ENCODE measurements at places on chromosomes 3 and 15. TPM values are rescaled to one million over a fixed set of nuclear protein-coding genes. Genes with fewer than 3 reads are reported as not detected.

RIOX2 gene
- 21.6 TPM for total RNA-seq

PAK6 gene
- total RNA-seq, result 19.6 TPM

DNA sequence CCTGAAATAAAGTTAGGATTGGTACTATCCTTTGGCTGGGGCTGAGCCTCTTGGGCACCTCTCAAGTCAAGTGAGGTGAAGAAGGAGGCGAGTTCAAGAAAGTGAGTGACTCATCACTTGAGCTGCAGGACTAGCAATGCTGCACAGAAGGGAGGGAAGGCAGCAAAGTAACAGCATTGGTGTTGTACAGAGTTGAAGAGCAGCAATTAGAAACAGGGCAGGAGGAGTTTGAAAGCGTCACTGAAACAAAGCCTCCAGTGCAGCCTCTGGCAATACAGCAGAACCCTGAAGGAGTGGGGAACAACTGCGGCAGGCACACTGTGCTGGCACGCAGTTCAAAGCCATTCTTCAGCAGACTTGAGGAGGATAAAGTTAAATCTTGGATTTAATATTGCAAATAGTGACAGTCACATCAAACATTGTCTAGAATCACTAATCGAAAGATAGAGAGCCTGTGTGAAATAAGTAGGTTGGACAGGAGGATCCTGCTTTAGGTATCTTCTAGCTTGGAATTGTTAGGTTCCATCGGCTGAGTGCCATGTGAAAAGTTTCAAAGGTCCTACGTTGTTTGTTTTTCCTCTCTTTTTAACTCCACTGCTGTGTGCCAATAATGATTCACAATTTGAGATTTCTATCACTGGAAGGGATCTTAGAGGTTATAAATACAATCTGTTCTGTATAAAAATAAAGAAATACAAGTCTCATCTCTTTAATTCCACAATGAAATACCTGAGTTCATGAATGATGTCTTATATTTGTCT, 479.8 kb downstream of the NAALADL2 start:
- no peak for DNase-seq

DNA sequence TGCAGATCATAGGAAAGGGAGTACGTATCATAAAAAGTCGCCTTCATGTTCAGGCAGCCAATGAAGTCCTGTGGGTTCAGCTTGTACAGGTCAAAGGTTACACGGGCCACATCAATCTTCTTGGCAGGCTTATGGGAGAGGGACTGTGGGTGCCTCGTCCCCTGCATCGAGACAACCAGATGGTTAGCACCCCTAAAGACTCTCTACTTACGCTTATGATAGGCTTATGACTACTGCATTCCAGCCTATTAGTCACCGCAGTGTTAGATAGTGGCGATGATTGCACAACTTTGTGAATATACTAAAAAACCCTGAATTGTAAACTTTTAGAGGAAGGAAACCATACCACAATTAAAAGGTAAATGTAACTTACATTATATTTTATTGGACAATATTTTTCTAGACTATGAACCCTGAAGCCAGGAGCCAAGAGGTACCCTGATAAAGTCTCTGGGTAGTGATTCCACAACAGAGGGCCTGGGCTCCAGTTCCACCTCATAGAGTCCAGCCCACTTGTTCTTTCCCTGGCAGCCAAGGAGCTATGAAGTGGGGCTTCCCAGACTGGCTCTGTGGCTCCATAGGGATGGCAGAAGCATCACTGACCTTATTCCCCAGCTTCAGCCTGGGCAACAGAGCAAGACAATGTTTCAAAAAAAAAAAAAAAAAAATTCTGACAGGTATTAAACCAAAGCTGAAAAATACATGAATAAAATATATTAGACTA, 2.5 kb upstream of the FANCD2 start:
- no peak for DNase-seq

PLA2G4F gene
- total RNA-seq, result not detected

KCNMB3 gene
- 1.4 TPM for total RNA-seq

GRCh38 chr3:21803604-21804003, 52.6 kb upstream of the ZNF385D start:
- no peak for DNase-seq

- DNase-seq, result no peak
Measured at GRCh38 chr3:7766530-7766929, 735.1 kb upstream of the LMCD1 start.

GRCh38 chr15:88479169-88479568, 11.7 kb downstream of the MRPS11 start:
- no peak for DNase-seq

DNA sequence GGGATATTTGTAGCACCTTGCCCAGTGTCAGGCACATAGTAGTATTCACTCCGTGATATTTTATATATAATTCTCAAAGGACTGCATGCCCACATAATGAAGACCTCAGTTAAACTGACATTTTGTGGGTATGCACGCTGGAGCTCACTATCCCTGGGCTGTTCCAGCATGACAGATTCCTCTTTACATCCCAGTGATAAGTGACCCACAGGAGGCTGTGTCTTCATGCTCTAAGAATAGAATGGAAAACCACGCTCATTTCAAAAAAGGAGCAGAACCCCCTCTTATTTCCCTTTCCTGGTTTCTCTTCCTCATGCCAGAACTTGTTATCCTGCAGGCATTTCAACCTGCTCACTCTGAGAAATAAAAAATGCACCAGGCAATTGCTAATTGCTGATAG, 717.5 kb downstream of the AGBL1 start:
- no peak for DNase-seq

EOMES gene
- 0.55 TPM for total RNA-seq

- DNase-seq, result no peak
Measured at GRCh38 chr3:112132554-112132953, 494 bp downstream of the GCSAM start.

DNA sequence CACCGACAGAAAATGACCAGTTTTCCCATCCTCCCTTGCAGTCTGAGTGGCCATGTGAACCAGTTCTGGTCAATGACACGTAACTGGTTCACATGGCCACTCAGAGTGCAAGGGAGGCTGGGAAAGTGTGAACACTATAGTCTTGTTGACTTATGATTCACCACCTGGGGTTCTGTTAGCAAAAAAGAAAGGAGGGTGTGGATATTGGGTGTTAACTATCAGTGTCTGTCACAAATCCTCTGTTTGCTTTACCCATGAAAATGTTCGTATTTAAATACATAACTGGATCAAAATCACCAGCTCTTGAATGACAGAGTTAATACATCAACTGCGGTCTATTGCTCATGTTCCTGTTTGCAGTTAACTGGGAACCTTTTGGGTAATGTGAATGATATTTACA, 92.3 kb downstream of the ADAMTSL3 start:
- no peak for DNase-seq

ANKUB1 gene
- not detected for total RNA-seq

KNG1 gene
- total RNA-seq, result 0.32 TPM

ARGFX gene
- not detected for total RNA-seq

GRCh38 chr3:15942462-15942861, 144.7 kb upstream of the ANKRD28 start:
- no peak for DNase-seq

DNA sequence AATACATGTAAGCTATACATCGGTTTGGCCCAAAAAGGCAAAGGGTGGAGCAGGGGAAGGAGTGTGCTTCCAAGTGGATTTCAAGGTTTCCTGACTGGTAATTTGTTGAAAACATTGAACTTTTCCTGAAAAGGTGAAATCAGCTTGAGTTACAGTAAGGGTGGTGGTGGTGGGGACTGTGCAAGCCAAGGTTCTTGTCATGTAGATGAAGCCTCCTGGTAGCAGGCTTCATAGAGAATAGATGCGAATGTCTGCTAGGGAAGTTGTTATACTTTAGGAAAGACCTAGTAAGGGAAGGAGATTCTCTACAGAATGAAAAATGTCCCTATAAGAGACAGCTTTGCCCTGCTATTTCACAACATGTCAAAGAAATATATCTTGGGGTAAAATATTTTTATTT, 528.2 kb upstream of the CBLB start:
- DNase-seq, result no peak

DNA sequence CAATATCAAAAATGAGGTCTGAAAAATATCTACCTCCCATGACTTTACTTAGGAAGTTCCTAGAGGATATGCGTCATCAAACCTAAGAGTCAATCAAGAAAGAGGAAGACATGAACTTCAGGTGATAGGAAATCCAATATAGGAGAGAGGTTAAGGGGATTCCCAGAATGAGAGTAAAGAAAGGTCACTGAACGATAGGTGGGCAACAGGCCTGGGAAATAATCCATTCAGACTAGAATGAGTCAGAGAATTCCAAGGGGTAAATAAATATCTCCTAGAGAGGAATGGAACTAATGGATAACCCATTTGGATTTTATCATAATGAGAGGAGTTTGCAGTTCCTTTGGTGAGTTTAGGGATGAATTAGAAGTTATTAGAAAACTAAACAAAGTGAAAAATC, 131.1 kb upstream of the NUDT16 start:
- no peak for DNase-seq

FAM219B gene
- total RNA-seq, result 44.0 TPM

TMCO5A gene
- not detected for total RNA-seq

DNA sequence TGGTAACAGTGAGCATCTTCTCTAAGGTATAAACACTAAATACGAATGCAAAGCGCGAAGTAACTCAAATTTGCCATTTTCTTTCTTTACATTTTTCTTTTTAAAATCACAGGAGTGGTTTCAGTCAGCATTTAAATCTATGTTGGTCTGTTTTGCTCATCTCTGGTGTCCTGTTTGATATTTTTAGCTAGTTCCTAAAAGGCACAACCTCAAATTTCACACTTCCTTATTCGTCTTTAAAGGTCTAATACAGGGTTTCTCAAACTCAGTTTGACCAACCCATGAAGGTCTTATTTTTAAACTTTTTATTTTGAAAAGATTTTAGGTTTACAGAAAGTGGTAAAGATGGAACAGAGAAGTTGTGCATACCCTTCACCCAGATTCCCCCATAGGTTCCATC, 201.1 kb downstream of the MAGI1 start:
- no peak for DNase-seq

GRCh38 chr3:127056281-127056680, 73.4 kb downstream of the PLXNA1 start:
- DNase-seq, result no peak

GRCh38 chr3:13379201-13379830, 40.8 kb downstream of the NUP210 start:
- peak; percentile 63 for DNase-seq

TTLL3 gene
- total RNA-seq, result 39.5 TPM

DNA sequence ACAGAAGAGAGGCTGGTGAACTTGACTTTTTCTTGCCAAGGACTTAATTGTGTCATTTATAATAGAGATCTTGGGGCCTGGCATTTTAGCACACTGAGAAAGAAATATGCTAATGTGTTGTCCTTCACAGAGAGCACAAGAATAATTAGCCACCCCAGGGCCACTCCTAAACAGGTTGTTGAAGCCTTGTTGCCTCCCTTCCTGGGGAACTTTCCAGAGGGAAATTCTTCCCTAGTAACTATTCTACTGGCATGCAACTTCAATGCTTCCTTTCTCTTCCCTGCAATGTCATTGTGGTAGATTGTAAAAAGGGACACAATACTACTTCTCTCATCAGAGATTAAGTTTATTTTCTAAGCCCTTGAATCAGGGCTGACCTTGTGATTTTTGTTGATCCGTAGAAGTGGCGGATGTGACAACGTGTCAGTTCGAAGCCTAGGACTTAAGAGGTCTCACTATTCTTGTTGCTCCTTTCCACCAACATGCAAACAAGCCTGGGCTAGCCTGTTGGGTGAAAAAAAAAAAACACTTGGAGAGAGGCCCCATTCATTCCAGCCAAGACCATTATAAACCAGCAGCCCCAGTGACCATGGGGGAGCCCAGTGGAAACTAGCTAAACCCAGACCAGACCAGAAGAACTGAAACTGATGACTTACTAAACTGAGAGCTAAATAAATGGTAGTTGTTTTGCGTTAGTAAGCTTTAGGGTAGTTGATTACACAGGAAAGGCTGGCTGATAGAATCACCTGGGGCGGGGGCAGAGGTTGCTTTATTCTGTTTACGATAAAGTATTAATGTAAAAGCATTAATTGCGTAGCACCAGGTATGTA, 287.2 kb downstream of the SHQ1 start:
- DNase-seq, result no peak

GRCh38 chr3:128330214-128330842, 136.4 kb downstream of the DNAJB8 start:
- DNase-seq, result no peak

EXOG gene
- total RNA-seq, result 13.6 TPM

DNA sequence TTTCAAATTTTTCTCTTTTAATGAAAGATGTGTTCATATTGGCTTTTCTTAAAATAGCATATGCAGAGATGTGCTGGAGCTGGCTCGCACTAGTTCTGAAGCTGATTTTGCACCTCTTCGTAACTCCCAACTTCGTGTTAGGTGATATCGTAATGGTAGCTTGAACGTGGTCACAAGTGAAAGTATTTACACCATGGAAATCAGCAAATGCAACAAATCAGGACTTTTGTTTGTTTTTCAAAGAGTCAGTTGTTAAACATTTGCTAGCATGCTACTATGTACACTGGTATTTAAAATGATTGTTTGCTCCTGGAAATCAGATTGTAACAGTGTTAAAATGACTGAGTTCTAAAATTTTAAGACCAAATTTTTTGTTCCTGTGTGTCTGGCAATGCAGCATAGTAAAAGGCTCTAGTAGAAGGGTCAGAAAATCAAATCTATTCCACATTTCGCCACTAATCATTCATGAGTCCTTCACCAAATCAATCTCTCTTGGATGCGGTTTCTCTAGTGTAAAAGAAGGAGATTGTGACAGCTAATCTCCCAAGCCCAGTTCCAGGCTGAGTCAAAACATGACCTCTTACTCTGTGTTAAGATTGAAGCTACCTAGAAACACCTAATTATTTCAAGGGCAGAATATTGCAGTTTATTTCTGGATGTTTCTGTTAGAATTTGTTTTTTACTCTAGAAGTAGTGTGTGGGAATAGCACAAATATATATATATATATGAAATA, 34.3 kb upstream of the CMC1 start:
- no peak for DNase-seq

DNA sequence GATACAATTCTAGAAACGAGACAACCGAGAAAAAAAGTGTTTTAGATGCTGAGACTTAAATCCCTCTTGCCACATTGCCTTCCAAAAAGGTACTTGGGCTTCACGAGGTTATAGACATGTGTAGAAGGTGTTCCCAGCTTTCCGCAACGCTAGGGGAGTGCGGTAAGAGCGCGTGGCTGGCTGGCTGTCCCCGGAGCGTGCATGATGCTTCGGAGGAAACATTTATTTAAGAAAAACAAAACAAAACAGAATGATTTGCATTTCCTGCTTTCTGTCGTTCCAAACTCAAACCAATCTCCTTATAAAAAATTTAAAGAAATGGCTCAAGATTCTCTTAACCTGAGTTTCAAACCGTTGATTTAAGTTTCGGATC, 841 bp downstream of the SLC6A20 start:
- DNase-seq, result no peak

- no peak for DNase-seq
Measured at GRCh38 chr15:52021892-52022540, 3.0 kb downstream of the MAPK6 start.

Data from adrenal gland (tissue), 19 donors.